Urothelium cell line (cell line): ENCODE measurements at places on chromosomes 7 and 10.

DNA sequence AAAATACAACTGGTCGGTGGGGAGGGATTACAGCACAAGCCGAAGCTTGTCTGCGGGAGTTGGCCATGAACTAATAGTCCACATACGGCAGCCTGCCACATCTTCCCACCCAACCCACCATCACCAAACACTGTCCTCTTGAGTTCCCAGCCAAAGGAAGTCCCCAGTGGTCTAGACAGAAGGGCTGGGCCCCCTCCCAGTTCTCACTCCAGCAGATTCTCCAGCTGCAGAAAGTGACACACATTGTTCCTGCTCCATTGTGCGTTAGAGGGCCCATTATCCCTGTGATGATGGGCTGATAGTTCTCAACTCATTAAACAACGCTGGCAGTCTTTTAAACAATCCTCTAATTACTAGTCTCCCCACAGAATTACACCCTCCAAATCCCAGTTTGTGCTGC lies 148.0 kb downstream of the FGFR2 start:
- DNase-seq: no peak

- no peak for DNase-seq
Observed at GRCh38 chr10:53978301-53978700, 822.7 kb downstream of the PCDH15 start.

GRCh38 chr7:82438521-82438920 lies 5.1 kb downstream of the CACNA2D1 start:
- DNase-seq: no peak

DNA sequence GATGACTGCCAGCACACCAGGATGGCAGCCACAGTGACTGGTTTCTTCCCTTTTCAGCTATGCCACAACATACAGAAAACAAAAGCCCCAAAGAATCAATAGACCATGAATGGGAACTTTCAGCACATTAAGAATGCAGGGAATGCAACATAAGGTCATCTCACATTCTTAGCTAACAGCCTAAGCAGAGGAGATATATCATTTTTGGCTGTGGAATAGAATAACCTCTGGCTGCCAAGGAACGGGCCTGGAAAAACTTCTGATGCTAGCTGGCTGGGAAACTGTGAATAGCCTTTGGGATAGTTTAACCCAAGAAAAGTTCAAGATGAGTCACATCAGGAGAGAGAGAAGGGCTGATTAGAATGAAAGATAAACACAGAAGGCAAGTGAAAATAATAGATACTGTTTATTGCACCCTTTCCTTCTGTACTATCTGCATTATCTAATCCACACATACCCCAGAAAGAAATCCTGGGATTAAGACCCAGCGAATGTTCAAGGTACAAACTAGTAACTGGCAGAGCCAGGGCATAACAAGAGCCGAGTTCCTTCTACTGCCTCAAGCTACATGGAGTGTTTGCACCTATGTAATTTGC lies 169.2 kb downstream of the SEMA3A start:
- peak; percentile 85 for DNase-seq

GRCh38 chr7:29839302-29839701 lies 33.0 kb downstream of the WIPF3 start:
- peak; percentile 65 for DNase-seq

DNA sequence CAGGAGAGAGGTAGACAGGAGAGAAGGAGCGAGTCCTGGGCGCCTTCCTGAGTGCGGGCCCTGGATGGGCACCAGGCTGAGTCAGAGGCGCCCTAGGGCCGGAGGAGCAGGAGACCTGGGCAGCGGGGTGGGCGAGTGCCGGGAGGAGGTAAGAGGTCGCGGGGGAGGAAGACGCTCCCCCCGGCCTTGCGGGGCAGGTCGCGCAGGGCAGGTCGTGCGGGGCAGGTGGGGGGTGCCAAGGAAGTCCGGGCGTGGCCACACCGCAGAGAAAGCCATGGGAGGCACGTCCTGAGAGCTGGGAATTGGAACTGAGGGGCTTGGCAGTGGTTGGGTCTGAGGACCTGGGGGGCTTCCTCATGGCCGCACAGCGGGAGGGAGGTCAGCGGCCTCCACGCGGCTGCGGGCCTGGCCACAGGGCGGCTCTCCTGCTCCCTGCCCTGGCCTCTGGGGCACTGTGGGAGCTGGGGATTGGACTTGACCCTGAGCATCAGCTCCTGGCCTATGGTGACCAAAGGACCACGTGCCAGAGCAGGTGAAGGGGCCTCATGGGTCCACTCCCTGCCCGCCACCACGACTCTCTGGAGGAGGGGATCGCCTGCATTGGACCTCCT lies 935 bp downstream of the MMP21 start:
- DNase-seq: no peak

DNA sequence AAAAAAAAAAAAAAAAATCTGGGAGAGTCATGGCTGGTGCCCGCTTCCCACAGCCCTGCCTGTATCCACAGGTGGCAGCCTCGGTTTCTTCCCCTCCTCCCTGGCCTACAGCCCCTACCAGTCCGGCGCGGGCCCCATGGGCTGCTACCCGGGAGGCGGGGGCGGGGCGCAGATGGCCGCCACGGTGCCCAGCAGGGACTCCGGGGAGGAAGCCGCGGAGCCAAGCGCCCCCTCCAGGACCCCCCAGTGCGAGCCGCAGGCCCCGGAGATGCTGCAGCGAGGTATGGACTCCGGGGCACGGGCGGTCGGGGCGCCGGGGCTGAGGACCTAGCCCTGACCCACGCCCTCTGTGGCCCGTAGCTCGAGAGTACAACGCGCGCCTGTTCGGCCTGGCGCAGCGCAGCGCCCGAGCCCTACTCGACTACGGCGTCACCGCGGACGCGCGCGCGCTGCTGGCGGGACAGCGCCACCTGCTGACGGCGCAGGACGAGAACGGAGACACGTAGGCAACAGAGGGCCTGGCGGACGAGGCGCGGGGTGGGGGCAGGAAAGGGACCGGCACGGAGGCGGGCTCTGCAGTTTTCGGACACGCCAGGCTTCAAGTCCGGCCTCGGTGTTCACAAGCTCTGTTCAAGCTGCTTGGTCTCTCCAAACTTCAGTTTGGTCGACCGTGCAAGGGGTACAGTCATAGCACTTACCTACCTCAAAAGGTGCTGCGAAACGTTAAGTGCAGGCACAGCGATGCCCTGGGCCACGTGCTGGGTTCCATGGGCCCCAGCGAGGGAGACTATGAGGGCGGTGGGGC lies 3.9 kb downstream of the NFKB2 start:
- peak; percentile 92 for DNase-seq

- no peak for DNase-seq
Observed at GRCh38 chr7:81094952-81095351, 176.1 kb upstream of the SEMA3C start.

- no peak for DNase-seq
Observed at GRCh38 chr10:78953113-78953798, 115.5 kb upstream of the ZMIZ1 start.

- no peak for DNase-seq
Observed at GRCh38 chr10:131452926-131453720, 141.6 kb upstream of the TCERG1L start.

GRCh38 chr10:47438857-47439474 lies 44.9 kb downstream of the ANXA8 start:
- DNase-seq: peak; percentile 64

DNA sequence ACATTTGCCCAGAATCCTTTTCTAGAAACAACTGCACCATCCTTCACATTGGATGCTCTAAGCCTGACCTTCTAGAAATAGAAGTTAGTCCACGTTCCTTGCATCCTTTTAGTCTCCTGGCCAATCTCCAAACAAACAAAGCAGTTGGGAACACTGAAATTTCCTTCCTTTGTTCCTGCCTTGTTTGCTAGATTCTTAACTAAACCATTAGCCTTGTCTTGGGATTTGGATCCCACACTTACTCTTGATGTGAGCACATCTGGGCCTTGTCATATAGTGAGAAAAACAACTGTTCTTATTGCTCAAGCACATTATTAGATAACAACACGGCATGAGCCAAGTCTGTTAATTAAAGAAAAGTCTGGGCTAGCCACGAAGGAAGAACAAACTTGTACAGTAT lies 319.3 kb upstream of the GHITM start:
- no peak for DNase-seq

DNA sequence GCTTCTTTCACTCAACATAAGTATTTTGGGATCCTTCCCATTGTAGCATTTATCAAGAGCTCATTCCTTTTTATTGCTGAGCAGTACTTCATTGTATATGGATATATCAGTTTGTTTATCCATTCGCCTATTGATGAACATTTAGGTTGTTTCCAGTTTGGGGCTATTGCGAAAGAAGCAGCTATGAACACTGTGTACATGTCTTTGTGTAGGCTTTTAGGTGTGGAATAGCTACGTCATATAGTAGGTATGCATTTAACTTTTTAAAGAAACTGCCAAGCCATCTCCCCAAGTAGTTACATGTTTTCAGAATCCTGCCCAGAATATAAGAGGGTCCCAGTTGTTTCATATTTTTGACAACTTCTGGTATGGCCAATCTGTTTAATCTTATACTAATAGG lies 468.1 kb downstream of the IPMK start:
- DNase-seq: no peak

DNA sequence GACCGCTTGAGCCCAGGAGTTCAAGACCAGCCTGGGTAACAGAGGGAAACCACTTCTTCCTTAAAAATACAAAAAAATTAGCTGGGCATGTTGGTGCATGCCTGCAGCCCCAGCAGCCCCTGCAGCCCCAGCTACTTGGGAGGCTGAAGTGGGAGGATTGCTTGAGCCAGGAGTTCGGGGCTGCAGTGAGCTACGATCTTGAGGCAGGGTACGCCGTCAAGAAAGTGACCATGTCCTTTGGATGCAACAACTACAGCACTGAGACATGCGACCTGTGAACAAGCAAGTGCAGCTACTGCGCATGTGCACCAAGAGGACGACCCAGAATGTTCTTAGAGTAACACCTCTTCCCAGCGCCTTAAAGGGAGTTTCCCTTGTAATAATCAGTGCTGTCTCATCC lies 66.6 kb upstream of the ZNF479 start:
- no peak for DNase-seq

DNA sequence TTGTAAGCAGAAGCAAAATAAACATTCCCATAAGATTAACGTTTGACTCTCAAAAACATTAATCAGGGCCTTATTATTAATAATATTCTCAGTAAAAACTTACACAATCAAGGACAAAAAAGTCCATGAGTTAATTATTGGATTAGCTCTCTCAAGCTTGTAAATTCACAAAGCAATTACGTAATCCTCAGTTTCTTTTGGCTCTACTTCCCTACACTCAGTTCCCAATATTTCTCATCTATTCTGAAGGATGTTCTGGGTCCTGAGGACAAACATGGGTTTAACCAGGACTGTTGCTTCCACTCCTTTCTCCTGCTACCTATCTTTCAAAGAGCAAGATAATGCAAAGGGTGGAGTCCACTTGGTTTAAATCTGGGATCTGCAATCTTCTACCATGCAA lies 15.1 kb downstream of the FBXL13 start:
- DNase-seq: no peak

DNA sequence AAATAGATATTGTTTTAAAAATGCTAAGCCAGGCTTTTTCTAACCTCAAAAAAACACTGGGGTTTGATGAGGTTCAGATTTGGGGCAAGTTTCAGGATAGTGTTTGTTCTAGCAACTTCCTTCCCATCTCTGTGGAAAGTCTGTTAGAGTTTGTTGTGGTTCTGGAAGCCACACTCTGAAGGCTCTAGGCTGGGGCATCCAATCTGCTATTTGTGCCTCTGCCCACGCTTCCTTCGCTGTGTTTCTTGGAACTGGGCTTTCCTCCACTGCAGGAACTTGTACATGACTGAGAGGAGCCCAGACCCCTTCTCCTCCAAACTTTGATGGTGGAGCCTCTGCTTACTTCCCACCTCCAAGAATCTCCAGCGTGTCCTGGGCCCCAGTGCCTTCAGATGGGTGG lies 108.5 kb upstream of the SLC25A13 start:
- no peak for DNase-seq

DNA sequence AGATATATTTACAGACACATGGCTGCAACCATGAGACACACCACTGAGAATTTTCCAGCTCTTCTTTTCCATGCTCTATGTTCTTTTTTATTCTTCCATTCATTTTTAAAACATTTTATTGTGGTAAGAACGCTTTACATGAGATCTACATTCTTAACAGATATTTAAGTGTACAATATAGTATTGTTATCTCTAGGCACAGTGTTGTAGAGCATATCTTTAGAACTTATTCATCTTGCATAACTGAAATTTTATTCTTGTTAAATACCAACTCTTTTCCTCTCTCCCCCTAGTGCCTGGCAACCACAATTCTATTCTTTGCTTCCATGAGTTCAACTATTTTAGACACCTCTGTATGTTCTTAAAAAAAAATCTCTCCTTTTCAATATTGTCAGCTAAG lies 67.1 kb upstream of the HABP2 start:
- no peak for DNase-seq

DNA sequence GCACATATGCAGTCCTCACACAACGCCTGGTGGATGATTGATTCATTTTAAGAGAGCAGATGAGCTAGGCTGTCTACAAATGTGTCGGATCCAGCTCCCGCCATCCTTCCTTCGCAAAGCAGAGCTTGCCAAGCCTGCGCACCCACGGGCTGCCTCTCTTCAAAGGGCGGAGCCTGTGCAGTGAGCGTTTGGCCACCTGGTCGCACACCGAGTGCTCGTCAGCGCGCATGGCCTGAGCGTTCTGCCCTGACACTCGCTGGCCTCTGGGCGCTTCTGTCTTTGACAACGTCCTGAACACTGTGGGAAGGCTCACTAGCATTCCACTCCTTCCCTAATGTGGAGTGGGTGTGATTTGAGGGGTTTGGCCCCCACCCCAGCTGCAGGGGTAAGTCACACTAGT lies 47.1 kb upstream of the TMEM72 start:
- no peak for DNase-seq

DNA sequence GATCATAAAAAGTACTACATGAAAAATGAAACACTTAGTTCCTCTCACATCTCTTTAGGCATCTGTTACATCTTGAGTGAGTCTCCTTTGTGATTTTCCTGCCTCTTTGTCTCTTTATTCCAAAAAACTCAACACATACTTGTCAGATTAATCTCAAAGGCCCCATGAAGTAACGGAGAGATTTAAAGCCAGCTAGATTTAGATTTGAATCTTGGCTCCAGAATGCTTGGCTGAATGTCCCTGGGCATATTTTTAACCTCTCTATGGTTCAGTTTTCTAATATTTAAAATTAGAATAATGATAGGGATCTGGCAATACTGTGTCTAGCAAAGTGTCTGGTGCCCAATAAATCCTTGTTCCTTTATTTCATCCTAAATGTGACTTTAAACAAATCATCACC lies 140.0 kb downstream of the DGKB start:
- no peak for DNase-seq

DNA sequence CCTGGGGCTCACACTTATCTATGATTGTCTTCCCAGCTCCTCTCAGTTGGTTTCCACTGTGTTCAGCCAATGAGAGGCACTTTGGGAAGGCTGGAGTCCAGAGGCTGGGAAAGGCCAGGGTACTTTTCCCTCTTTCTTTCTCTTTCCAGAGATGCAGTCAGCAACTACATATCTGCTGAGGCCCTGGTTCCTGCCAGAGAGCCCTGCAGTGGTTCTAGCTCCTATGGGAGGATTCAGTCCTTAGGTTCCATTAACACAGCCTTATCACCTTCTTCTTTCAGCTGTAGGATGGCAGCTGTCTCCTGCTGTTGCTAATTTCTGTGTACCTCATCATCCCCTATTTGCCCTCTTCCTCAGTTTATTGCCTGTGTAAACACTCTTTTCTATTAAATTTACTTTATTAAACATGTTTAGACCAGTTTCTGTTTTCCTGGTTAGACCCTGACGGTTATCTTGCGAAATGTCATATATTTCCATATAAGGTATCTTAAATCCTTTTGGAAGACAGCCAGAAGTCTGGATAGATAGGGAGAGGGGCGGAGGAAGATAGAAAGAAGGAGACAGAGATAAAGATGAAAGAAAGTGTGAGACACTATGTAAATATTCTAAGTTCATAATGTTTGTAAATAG lies 100.3 kb downstream of the HGF start:
- no peak for DNase-seq

- no peak for DNase-seq
Observed at GRCh38 chr7:43876976-43877745, 7.8 kb upstream of the MRPS24 start.
